CD4-positive, alpha-beta T cell treated with Interleukin-21 for 1 hour (primary cell): ENCODE measurements at places on chromosomes 5 and 9.

DNA sequence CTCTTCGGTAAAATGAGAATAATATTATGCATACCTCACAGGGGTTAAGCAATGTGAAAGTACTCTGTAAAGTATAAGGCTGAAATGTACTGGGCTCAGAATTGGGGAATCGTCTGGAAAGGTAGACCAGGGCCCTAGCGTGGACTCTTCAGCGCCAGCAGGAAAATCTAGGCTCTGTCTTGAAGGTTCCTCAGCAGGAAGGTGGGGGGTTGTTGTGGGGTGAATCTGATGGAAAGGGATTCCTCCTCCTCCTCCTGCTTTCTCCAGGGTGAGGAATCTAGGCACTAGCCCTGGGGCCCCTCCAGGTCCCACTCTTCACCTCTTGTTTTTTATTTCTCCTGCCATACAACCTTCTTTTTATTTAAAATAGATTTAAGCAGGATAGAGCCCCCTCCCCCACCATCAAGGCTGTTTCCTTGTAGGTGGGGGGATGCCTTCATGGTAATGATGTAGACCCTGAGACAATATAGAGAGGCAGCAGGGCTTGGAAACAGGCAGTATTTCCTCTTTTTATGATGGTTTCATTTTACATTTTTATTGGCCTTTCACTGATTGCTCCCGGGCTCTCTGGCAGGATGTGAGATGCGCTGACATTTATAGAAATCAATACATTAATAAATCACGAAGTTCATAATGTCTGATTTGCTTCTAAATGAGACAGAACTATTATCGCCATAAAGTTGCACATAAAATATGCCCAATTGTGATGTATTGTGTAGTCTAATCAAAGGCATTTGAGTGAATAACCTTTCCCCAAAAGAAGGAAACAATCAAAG lies 78.9 kb upstream of the GABRP start:
- no peak for DNase-seq

GRCh38 chr5:23507278-23507685 lies at the start of gene PRDM9:
PRDM9 (plus strand) TSS chr5:23507609; CDS start chr5:23509034, 1,425 bp downstream.
- peak; percentile 24 for DNase-seq

GRCh38 chr5:72281764-72282499 lies 38.1 kb downstream of the MRPS27 start:
- DNase-seq = no peak

DNA sequence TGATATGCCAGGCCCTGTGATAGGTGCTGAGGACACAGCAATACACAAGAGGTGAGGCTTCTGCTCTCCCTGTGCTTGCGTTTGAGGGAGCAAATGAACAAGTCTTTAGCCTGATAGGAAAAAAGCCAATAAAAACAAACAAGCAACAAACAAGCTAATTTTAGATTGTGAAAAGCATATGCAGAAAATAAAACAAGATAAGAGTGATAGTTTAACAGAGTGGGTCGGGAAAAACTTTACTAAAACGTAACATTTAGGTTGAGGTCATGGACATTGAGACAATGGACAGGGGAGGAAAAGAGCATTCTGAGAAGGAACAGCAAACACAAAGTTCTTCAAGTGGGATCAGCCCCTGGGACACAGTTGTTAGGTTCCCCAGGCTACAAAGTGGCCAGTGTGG lies 4.3 kb downstream of the SMIM3 start:
- no peak for DNase-seq

DNA sequence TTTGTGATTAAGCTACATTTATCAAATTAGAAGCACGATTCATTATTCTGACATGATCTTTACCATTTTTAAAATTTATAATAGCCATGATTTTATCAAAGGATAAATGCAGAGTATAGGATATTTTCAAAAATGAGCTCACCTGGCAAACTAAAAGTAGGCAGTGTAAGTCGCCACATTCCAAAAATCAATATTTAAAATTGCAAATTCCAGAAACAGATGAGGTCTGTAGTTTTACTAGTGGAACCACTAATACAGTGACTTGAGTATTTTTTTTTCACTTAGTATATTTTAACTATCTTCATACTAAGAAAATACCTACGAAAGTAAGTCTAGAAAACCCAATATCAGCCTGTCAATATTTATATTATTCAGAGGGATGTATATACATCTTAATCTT lies 164.2 kb downstream of the PDE4D start:
- no peak for DNase-seq
